ENCODE measurements at places on chromosomes 7 and 10.

DNA sequence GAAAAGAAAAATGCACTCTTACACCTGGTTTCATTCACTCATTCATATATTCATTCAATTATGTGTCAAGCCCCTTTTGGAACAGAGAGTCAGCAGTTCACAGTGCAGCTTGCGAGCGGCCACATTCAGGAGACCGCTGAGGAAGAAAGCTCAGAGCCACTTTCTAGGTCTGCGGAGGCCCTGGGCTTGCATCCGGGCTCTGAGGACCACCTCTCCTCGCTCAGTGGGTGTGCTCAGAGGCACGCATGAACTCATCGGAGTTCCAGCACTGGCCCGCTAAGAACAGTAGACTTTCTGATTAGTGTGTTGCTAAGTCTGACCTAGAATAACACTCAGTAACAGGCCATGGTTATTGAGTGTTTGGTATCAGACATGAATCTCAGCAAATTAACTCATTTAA, 1.8 kb upstream of the FAM107B start:
- no peak for DNase-seq

DNA sequence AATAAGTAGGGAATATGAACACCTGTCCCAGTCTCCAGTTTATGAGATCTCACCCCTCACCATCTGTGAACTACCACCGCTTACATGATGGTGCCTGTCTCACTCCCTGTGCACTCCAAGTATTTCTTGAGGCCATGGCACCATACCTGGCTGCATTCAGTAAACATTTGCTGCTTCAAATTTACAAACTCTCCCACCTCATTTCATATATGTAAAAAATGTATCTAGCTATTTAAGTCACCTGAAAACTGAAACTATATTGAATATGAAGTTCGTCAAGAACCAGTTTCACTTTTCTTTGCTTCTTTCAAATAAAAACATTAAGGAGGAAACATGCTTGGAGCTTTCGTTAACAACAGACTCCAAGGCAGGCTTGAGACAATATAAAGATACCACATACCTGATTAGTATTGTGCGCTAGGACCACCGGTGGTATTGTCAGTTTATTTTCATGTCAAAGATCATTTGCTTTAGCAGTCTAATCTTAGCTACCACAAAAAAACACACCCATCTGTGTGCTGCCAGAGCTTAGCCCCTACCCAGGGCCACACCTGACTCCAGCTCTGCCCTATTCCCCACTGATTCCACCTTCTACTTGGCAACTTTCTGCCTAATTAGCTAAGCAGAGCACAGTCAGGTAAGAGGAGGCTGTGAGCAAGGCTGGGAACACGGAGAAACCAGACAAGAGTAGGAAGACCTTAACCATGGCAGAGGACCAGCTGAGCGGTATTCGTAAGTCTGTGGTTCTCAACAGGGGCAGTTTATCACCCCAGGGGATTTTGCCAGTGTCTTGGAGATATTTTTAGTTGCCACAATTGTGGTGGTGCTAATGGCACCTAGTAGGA, 92.0 kb downstream of the ZFAND4 start:
- no peak for DNase-seq

DNA sequence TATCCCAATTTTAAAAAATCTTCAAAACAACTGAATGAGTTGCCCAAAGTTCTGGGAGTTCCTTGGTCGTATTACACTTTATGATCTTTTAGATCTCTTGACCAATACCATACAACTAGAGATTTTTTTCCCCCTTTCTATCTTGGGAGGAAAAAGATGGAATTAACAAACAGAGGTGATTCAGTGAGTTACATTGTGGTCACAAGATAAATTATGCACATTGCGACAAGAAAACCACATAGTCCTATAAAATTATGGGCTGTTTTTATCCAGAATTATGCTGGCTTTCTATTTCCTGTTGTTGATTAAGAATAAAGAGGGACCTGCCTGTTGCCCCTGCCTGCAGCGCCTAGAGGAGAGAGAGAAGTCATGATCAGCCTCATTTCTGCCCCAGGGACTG, 8.2 kb upstream of the SGPL1 start:
- DNase-seq: no peak

DNA sequence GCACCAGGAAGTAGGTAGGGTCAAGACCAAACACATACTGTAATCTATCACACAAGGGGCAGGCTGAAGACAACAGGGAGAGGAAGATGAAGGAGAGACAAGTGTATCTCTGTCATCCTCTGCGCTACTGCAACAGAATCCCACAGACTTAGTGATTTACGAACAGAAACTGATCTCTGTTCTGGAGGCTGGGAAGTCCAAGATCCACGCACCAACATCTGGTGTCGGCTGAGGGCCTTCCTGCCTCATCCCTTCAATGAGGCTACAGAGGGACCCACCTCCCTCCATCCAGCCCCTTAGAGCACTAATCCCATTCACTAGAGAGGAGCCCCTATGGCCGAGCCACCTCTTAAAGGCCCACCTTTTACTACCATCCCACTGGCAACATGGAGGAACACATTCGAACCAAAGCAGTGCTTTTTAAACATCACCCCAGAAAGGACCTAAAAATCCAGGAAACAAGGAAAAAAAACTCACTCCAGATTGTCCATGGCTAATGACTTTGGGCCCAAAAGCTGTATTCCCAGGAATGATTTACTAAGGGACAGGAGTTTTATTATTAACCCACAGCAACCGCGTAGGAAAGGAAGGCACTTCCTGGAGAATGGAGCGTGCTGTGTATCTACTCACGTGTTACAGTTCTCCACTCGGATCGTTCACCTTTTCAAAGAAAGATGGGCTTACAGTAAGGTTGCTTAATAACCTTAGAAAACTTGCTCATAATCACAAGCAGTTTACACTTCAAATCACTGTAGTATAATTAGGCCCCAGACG, 4.2 kb downstream of the BNIP3 start:
- no peak for DNase-seq

DNA sequence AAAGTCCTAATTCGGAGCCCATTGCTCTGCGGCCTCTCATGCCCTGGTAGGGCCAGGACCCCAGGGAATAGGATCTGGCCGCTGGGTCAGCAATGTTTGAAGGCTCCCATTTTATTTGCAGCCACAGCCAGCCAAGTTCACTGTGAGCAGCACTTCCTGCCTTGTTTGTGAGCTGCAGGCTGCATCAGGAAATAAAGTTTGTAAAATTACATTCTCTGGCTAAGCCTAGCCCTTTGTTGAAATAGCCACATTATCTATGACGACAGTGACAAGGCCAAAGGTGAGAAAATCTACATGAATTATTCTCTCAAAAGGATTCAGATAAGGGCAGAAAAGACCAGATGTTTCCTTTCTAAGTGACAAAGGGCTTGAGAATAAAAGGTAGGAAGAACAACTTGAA, 23.7 kb upstream of the ITGB1 start:
- peak; percentile 63 for DNase-seq
